Stimulated activated CD4-positive, alpha-beta T cell treated with anti-CD3 and anti-CD28 coated beads, TNF-alpha, amount 100 ng/mL, for 4 hours (primary cell): ENCODE measurements at places on chromosomes 16 and 17.
A peak's percentile ranks its signal among the peaks of the same experiment; 100 is the strongest.

DNA sequence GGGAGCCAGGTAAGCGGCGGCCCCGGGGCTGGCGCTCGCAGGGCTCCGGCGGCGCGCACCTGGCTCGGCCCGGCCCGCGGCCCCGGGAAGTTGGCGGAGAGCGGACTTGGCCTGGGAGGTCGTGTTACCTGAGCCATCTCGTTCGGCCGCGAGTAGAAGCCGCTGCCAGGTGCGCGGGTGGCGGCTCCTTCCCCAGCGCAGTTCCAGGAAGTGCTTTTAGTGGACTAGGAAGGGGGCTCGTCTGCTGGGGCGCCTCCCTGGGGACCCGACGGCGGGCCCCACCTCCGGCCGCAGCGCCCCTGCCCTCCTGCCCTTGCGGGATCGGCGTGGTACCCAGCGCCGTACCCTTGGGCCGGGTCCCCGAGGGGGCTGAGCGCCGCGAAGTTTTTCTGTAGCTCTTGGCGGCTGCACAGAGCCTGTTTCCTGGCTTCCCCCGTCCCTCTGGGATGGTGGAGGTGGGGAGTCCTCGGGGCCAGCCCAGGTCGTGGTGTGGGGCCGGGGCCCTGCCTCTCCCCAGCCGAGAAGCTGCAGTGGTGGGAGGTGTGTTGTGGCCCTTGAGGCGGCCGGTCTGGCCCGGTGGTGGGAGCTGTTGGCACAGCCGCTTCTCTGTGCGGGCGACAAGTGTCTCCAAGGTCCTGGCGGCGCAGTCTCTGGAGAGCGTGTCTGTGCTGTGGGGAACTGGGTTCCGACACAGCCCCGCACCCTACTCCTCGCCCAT, 96.9 kb downstream of the RAB11FIP4 start:
- DNase-seq = no peak

DNA sequence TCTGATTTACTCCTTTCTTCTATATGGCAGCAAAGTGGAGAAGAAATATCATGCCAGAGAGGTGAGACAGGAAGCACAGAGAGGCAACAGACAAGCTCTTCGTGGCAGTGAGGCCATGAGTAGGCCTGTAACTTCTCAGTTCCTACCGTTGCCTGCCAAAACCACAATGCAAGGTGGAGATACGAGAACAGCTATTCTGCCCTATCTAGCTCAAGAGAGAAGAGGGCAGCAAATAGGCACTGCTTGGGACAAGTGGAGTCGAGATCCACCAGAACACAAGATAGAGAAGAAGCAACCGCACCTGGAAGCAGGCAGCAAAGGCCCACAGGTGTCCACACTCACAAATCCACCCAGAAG, 24.8 kb downstream of the RANBP10 start:
- DNase-seq = no peak

DNA sequence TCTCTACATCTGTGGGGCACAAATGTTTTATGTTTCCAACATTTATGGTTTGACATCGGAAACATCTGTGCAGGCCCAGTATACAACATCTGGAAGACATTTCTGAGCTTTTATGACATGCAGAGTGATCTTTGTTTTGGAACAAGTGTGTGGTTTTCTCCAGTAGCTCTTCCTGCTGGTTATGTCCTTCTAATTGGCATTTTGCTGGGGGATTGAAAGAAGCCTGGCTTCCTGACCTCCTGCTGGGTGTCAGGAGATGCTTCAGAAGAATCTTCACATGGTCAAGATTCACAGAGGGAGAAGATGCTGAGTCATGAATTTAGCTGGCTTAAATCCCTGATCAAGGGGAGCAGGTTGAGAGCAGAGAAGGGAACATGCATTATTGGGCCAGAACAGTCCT, 279.5 kb upstream of the MYOCD start:
- DNase-seq = no peak

DNA sequence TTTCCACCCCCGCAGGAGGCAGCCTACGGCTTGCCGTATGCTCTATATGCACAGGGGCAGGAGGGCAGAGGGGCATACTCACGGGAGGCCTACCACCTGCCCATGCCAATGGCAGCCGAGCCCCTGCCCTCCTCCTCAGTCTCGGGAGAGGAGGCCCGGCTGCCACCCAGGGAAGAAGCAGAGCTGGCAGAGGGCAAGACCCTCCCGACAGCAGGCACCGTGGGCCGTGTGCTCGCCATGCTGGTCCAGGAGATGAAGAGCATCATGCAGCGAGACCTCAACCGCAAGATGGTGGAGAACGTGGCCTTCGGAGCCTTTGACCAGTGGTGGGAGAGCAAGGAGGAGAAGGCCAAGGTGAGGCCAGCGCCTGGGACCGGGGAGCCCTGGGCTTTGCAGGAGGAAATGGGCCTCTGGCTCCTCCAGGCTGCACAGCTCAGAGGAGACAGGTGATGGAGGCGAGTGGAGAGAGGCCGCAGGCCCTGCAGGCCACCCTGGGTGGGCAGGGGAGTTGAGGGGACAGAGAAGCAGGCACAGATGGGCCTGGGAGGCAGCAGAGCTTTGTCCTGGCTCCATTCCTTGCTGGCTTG, 8.6 kb downstream of the SETD1A start:
- no peak for DNase-seq

GRCh38 chr17:70378076-70378475, 208.7 kb downstream of the KCNJ2 start:
- DNase-seq = no peak

DNA sequence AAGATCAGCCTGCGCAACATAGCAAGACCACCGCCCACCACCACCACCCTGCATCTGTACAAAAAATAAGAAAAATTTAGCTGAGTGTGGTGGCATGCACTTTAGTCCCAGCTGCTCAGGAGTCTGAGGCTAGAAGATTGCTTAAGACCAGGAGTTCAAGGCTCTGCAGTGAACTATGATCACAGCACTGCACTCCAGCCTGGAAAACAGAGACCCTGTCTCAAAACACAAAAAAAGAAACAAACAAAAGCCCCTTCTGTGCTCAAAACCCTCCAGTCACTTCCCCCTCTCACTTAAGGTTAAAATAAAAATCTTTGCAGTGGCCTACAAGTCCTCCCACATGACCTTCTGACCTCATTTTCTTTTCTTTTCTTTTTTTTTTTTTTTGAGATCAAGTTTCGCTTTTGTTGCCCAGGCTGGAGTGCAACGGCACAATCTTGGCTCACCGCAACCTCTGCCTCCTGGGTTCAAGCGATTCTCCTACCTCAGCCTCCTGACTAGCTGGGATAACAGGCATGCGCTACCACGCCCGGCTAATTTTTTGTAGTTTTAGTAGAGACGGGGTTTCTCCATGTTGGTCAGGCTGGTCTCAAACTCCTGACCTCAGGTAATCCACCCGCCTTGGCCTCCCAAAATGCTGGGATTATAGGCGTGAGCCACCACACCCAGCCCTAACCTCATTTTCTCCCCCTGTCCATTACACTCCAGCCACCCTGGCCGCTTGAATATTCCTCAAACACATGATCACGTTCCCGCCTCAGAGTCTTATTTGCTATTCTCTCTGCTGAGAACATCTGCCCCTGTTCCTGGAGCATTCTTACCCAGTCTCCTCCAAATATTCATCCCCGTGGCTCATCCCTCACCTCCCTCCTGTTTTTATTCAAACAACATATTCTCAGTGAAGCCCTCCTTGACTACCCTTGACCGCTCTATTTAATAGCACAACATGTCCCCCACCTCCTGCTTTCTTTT, 126.6 kb upstream of the MED13 start:
- no peak for DNase-seq

GRCh38 chr17:70655176-70655958, 486.0 kb downstream of the KCNJ2 start:
- no peak for DNase-seq

- no peak for DNase-seq
Measured at GRCh38 chr17:27608328-27609230, 22.4 kb upstream of the LGALS9 start.

DNA sequence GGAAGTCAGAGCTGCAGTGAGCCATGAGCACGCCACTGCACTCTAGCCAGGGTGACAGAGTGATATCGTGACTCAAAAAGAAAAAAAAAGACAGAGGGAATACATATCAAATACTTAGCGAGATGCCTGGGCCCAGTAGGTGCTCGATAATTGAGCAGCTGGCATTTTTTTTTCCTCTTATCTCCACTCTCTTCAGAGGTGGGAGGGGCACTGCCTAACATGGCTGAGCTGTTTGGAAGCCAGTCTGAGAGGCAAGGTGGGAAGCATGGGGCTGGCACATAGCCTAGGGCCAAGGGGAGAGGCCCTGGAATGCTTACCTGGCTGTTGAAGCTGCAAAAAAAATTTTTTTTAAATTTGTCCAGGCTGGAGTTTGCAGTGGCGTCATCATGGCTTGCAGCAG, 38.4 kb downstream of the HIC1 start:
- DNase-seq = no peak

DNA sequence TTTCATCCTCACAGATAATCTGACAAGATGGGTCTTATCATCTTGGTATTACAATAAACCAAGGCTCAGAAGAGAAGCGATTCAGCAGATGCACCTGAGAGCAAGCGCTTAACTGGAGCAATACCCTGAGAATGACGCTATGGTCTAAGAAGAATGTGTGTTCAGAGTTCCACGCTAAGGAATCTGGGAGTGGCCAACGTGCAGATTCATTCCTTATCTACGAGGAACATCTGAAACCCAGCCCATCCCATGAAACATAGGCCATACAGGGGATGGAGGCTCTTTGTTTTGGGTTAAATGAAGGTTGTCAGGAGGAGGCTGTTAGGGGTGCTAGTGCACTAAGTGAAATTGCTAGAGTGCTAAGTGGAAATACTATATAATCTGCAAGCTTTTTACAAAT, 28.5 kb upstream of the KDM8 start:
- no peak for DNase-seq

DNA sequence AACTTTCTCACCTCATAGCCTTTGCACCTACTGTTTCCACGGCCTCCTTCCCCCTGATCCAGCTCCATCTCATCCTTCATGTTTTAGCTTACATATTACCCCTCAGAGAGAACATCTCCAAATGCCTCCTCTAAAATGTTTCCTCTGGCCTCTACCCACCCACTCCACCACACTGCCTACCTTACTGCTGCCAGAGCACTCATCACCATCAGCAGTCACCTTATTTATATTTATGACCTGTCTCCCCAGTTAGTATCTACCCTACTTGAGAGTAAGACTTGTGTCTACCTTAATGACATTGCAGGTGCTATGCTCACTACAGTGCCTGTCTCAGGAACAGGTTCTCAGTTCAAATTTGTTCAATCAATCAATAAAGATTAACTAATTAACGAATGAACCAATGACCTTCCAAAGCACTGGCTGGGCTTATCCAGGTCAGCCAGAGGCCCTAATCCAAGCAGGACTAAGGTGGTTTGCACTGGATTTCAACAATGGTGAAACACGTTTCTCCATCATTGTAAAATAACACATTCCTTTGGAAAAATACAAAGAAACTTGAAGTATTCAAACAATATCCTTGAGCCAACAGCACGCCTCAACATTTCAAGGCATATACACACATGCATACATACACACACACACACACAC, 41.1 kb downstream of the AMFR start:
- no peak for DNase-seq

GRCh38 chr16:89152831-89153700, 18.5 kb upstream of the CDH15 start:
- no peak for DNase-seq

GRCh38 chr16:14131774-14132695, 60.9 kb downstream of the MRTFB start:
- no peak for DNase-seq

- DNase-seq = peak; percentile 64
Measured at GRCh38 chr17:63478814-63479494, 2.1 kb downstream of the ACE start.

DNA sequence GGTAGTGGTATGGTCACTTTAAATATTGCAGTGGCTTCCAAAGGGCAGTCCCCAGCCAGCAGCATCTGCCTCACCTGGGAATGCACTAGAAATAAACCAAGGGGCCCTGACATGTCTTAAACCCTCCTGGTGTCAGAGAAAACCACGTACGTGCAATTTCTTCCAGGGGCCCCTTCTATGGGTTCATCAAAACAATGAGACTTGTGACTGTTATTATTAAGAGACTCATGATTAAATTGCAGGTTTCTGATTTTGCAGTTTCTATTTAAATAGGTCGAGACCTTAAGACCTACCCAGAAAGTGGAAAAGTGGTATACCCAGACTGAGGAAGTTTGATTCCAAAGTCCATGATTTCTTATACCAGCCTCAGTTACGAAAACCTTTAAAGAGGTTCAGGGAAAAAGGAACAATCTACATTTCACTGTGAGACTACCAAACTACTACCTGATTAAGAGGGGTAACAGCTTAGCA, 746 bp upstream of the POLG2 start:
- DNase-seq = no peak

DNA sequence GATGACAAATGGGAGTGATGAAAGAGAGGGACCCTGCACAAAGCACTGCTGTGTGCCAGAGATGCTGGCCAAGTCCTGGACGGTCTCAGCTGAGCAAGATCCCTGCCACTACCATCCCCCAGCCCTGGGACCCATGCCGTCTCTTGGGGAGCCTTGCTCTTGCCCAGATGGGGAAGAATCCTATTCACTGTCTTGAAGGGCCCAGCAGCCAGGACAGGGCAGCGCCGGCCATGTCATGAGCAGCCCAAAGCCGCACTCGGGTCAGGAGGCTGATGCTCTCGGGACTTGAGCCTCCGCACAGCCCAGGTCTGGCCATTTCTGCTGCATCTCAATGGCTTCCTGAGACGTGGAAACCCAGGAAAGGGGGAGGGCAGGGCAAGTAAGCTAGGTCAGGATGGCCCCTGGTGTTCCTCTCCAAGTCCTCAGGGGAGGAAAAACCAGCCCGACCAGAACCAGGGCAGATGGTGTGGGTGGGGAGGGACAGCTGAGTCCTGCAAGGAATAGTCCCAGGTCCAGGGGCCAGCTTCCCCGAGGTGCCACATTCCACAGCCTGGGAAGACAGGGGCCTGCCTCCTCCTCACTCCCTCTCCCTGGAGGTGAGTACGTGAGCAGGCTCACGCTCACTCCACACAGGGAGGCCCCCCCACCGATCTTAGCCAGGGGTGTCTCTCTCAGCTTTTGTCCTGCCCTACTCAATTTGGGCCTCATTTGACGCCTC, 7.8 kb upstream of the KRT19 start:
- DNase-seq = no peak

GRCh38 chr16:82995286-82995923, 368.6 kb downstream of the CDH13 start:
- no peak for DNase-seq

DNA sequence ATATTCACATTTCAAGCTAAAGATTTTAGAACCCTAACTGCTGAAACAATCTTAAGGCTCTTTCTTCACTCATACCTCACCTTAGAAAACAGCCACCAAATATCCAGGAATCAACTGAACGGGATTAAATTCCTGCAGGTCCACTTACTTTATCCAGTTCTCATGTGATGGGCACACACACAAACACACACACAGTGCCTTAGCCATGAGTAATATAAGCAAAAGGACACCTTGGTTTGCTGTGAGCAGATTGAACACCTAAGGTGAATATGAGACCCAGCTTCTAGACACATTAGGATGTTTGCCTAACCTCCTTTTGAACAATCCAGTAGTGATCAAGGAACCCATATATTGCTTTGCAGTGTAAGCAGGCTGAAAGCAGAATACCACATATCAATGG, 81.5 kb downstream of the TUBD1 start:
- DNase-seq = no peak

DNA sequence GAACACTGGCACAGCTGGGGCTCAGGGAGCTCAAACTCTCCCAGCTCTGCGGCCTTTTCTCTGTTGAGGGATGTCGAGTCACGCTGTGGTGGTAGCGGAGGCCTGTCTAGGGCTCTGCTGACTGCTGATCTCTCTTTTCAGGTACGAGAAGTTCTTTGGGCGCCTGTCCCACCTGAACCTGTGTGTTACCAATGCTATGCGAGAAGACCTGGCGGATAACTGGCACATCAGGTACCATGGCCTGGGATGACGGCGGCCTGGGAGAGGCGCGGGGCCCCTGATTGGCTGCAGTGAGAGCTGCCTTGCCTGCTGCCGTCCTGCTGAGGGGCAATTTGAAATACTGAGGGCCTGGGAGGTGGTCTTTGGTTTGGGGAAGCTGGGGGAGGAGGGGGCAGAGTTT, 5.7 kb downstream of the ALG1 start:
- no peak for DNase-seq
